ENCODE measurements at places on chromosomes 1 and 21. TPM values are rescaled to one million over a fixed set of nuclear protein-coding genes. Genes with fewer than 3 reads are reported as not detected.
A peak's percentile ranks its signal among the peaks of the same experiment; 100 is the strongest.

LDLRAD1 gene
- total RNA-seq = not detected

MX2 gene
- 158 TPM for total RNA-seq

CD34 gene
- 0.02 TPM for total RNA-seq

GRCh38 chr1:8465013-8465412 lies 147.1 kb downstream of the SLC45A1 start:
- H3K4me3 ChIP-seq = no peak overlapping the region
- H3K4me1 ChIP-seq = no peaks in the 10 kb centered on the region
- no peak overlapping the region for H3K27ac ChIP-seq
- DNase-seq = no peak
- no peaks in the 10 kb centered on the region for H3K36me3 ChIP-seq

DNA sequence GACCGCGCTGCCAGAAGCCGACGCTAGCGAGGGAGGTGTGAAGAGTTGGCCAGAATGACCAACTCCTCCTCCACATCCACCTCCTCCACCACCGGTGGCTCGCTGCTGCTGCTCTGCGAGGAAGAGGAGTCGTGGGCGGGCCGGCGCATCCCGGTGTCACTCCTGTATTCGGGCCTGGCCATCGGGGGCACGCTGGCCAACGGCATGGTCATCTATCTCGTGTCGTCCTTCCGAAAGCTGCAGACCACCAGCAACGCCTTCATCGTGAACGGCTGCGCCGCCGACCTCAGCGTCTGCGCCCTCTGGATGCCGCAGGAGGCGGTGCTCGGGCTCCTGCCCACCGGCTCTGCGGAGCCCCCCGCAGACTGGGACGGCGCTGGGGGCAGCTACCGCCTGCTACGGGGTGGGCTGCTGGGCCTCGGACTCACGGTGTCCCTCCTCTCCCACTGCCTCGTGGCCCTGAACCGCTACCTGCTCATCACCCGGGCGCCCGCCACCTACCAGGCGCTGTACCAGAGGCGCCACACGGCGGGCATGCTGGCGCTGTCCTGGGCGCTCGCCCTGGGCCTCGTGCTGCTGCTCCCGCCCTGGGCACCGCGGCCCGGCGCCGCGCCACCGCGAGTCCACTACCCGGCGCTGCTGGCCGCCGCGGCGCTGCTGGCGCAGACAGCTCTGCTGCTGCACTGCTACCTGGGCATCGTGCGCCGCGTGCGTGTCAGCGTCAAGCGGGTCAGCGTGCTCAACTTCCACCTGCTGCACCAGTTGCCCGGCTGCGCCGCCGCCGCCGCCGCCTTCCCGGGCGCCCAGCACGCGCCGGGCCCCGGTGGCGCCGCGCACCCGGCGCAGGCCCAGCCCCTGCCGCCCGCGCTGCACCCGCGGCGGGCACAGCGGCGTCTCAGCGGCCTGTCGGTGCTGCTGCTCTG lies 1.2 kb downstream of the GPR88 start:
- peaks cover 70% of the 10 kb centered on the region for H3K27me3 ChIP-seq
- no peaks in the 10 kb centered on the region for H3K36me3 ChIP-seq
- no peak overlapping the region for H3K27ac ChIP-seq

- H3K4me3 ChIP-seq = no peak overlapping the region
- H3K4me1 ChIP-seq = no peaks in the 10 kb centered on the region
- peaks cover 27% of the 10 kb centered on the region for H3K27me3 ChIP-seq
- no peak for DNase-seq
- H3K36me3 ChIP-seq = no peaks in the 10 kb centered on the region
- H3K27ac ChIP-seq = no peak overlapping the region
Observed at GRCh38 chr1:65109487-65109886, 38.5 kb upstream of the AK4 start.

DNA sequence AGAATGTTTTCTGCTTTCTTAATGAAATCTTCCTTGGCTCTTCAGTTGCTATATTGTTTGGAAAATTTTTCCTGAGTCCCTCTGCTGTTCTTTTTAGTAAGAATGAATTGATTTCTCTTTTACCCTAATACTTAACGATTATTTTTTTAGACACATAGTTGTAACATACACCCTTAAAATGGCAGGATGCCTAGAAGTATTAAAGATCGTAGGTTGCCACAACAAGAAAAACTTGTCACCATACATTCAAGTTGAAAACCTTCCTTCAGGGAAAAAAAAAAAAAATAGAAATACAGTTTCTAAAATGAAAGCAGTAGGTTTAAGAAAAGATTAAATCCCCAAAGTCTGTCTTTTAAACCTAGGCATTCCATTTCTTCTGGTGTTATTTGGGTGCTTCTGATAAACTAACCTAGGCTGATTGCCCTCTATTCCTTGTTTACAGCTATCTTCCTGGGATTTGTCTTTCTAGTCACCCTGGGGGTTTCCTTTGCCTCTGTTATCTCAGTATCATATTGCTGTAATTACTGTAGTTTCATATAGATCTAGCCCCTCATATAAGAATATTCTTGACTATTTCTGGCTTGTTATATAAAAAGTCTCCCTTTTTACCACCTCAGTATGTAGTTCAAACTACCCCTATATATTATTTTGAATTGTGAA lies 16.8 kb downstream of the SUCO start:
- no peak for DNase-seq
- H3K4me3 ChIP-seq = no peak overlapping the region
- H3K4me1 ChIP-seq = peaks cover 7% of the 10 kb centered on the region
- H3K27me3 ChIP-seq = no peaks in the 10 kb centered on the region
- no peak overlapping the region for H3K27ac ChIP-seq
- peaks cover 5% of the 10 kb centered on the region for H3K36me3 ChIP-seq

- no peaks in the 10 kb centered on the region for H3K27me3 ChIP-seq
- H3K27ac ChIP-seq = peak overlapping the region; percentile 91
- peaks cover 49% of the 10 kb centered on the region for H3K4me1 ChIP-seq
- peak; percentile 87 for DNase-seq
Observed at GRCh38 chr1:227748496-227749182, 13.4 kb downstream of the SNAP47 start.

Measured in activated CD8-positive, alpha-beta memory T cell treated with anti-CD3 and anti-CD28 coated beads, Interleukin-2, amount 10 ng/mL, durations not matched to agents 7 days and 5 days (primary cell).